ENCODE measurements at places on chromosomes 1 and 21.

- DNase-seq: no peak
These were observed 600.6 kb downstream of the AJAP1 start for GRCh38 chr1:5254975-5255374.

GRCh38 chr1:48236716-48237470 is 14.4 kb downstream of the SLC5A9 start:
- peak; percentile 6 for DNase-seq

GRCh38 chr1:89761901-89762300 is 58.9 kb upstream of the LRRC8D start:
- DNase-seq: no peak

- no peak for DNase-seq
These were observed 74.1 kb downstream of the ZNF648 start for GRCh38 chr1:181987334-181987895.

- DNase-seq: no peak
These were observed 841.2 kb upstream of the ADGRL4 start for GRCh38 chr1:79847700-79848099.

- no peak for DNase-seq
These were observed 50.7 kb downstream of the TM2D1 start for GRCh38 chr1:61674221-61674620.

DNA sequence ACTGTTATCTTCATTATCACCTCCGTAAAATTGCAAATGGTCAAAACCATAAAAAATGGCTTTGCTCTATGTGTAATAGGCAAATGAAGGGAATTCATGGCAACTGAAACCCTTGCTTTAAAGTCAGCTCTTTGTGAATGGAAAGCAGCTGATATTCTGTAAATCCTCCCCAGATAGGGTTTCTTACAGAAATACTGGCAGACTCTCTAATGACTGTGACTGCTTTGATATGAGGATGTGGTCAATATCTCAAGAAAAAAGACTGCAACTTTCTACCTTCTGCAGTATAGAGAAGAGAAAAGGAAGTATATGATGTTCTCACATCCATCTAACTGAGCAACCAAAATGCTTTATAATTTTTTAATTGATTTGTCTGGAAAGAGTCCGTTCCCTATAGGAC is 193.1 kb downstream of the ST6GALNAC3 start:
- no peak for DNase-seq

- no peak for DNase-seq
These were observed 16.4 kb upstream of the KCNN3 start for GRCh38 chr1:154886281-154887015.

DNA sequence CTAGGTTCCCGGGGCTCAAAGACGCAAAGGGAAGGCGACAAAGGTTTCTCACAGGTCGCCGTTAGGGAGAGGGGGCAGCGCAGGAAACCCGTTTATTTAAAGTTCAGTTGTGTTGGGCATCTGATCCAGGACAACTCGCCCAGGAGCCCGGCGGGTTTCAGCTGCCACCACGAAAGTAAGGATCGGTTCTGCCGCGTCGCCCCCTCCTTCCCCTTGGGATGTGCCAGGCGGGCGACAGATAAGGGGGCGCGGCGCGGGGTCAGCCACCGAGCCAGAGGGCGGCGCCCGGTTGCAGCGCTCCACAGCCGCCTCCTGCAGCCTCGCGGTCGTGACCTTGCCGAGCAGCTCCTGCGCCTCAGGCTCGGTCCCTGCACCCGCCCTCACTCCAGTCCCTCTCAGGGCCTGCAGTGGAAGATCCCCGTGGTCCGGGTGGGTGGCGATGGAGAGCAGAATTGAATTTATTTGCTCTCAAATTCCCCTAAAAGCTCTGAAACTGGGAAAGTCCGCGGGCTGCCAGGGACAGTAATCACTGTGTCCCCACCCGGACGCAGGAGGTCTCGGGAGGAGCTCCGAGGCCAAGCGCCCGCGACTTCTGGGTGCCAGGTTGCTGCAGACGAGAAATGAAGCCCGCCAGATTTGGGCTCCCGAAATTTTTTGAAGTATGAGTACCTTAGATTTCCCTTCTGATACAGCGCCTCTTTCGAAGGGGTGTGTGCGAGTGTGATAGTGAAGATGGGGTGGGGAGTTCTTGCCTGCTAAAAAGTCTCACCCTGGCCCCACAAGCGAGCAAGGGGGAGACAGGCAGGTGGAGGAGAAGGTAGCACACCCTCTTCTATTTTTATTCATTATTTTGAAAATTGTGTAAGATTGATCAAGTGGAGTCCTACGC is 28.4 kb upstream of the NFIA start:
- no peak for DNase-seq

DNA sequence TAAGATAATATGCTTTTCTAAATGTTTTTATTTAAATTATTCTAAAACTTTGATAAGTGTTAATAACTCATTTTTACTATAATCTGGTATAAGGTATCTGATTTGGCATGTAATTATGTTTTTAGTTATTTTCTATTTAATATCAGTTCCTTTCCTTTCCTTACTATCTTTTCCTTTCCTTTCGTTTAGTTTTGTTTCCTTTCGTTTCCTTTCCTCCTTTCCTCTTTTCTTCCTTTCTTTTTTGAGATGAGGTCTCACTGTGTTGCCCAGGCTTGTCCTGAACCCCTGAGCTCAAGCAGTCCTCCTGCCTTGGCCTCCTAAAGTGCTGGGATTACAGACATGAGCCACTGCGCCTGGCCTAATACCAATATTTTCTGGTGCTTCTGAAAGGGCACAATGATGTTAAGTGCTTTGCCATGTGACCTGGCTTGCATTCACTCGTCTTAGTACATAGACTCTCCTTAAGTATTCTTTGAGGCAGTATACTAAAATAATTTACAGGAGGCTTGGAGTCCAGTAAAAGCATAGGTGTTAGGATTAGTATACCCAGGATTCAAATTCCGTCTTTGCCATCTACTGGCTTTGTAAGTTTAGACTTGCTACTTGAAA is 18.7 kb downstream of the MIER1 start:
- DNase-seq: peak; percentile 50

- DNase-seq: peak; percentile 55
These were observed 101.3 kb downstream of the IER5 start for GRCh38 chr1:181189691-181190363.

DNA sequence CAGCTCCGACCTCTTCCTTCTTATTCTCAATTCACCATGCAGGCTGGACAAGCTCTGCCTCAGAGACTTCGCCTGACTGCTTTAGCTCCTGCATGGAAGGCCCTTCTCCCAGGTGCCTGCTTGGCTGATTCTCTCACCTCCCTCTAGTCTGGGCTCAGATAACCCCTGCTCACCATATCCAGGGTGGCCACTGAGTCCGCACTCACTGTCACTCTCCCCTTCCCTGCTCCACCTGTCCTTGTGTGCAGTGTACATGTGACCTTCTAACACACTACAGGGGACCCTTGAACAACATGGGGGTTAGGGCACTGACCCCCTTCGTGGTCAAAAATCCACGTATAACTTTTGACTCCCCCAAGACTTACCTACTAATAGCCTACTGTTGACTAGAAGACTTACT is 14.4 kb upstream of the GALNT2 start:
- DNase-seq: no peak

- DNase-seq: no peak
These were observed 14.9 kb downstream of the PODN start for GRCh38 chr1:53076721-53077598.

DNA sequence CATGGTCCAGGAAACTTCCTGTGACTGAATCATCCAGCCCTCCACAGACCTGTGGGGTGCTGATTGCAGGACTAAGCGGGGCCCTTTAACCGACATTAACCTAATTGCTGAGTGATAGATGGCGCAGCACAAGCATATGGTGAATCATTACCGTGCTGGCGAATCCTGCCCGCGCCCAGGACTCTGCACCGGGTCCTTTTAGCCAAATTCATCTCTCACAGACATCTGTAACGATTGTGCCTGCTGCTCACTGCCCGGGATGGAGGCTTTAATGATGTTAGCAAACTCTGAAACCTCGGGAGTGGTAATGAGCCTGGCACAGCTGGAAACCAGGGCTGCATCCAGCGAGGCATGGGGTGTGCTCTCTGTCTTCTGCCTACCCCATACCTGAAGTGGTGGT is 147.3 kb upstream of the CD34 start:
- no peak for DNase-seq

DNA sequence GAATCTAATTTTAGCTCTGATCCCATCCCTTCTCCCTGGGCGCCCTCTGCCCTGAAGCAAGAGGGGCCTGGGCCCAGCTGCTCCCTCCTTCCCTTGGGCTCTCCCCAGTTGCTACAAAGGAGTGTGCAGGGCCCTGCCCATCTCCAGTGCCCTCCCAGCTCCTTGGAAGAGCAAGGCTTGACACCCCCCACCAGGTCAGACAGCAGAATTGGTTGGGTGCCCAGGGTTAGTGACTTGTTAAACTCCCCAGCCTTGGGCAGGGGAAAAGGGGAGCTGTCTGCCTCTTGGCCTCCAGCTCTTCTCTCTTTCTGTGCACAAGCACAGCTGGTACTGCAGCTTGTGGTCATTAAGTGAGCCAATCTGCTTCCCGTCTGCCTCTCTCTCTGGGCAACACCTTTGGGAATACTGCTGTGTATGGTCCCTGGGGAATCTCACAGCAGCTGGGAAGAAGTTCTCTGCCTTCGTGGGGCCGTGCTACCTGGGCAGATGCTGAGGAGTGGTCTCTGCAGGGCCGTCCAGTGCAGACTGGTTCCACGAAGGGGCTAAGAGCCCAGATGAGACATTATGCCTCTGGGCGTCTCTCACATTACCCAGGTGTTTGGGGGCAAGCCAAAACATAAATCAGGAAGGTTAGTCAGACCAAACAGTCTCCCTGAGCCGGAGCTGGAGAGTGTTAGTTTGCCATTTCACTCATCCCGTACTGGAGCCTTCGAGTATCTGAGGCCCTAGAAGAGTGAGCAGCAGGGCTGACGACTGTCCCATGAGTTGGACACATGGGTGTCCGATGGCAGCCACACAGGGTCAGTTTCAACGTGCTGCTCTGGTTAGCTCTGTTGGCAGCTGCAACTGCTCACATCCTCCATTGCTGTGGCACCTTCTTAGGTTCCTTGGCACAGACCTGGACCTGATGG is 37.3 kb downstream of the TMEM53 start:
- DNase-seq: no peak

- no peak for DNase-seq
These were observed 629.1 kb downstream of the SMYD3 start for GRCh38 chr1:245877976-245878375.

DNA sequence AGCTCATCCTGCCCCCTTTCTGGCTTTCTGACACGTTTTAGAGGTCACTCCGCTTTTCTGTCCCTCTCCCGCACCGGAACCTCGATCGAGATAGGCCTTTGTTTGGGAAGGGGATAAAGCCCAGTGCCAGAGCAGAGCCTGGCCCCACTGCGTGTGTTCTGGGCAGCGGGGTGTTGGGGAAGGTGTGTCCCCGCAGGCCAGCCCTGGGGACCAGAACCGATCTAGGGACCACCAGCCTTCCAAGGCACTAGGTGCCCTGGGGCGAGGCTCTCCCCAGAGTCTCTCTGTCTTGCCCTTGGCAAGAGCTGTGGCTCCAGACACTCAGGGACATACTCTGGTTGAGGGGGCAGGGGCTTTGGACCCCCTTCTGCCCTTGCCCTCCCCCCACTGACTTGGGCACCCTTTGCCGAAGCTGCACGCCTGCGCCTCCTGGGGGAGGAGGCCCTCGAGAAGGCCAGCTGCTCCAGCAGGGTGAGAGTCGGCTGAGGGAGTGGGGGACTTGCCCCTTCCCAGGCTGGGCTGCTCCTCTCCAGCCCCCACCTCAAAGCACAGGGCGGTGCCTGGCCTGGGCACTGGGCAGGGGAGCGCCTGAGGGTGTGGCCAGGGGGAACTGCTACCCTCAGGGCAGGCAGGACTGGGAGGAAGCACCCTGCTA is 16.4 kb downstream of the PRXL2B start:
- no peak for DNase-seq

DNA sequence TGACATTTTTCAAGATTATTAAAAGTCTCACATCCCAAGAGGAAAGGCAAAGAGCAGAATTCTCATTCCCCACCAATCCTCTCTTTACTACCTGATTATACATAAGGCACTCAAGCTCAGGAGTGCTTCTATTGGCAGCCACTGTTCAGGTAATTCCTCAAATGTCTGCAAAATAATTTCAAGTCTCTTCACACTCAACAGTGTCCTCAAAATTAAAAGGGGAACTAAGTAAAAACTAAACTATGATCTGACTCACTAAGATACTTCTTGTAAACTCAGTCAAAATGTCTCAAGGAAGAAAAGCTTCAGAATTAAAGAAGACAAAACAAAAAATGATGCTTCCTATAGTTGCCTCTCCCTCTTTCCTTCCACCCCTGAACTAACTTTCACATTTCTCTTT is 135.6 kb downstream of the GPATCH2 start:
- DNase-seq: no peak

- peak; percentile 60 for DNase-seq
These were observed 144.4 kb upstream of the ZNF644 start for GRCh38 chr1:91166106-91166712.

DNA sequence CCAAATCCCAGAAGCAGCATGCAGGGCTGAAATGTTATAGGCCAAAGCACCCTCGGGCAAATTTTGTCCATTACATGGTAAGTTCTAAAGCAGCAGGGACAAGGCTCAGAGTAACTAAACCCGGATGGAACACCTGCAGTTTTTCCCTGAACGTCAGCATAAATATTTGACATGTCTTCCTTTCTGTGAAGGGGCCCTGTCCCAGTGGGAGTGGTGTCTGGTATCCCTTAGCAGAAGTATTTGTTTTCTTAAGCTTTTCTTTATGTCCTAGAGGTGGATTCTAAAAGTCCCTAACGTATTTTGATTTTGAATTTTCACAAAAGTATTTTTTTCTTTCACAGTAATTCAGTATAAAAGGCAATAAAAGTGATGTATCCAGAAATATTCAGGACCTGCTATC is 223.9 kb downstream of the ST6GALNAC3 start:
- no peak for DNase-seq

GRCh38 chr1:62685431-62685859 is 2.7 kb downstream of the DOCK7 start:
- no peak for DNase-seq

DNA sequence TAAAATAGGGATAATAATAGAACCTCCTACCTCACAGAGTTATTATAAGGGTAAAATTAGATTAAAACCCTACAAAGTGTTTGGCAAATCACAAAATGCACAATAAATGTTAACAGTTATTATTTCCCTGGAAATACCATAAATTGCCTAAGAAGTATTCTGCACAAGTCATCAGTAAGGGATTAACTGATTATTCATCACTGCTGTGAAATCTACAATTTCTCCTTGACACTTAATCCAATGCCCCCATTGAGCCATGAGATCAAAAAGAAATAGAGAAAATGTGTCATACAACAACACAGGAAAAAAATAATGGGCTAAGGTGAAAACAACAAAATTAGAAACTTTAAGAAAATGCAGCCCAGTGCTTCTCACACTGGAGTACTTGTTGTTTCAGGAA is 6.7 kb upstream of the SEC16B start:
- no peak for DNase-seq

GRCh38 chr1:208990456-208990855 is 593.1 kb upstream of the CAMK1G start:
- DNase-seq: no peak

- no peak for DNase-seq
These were observed 139.7 kb upstream of the C1orf87 start for GRCh38 chr1:60213253-60213652.

DNA sequence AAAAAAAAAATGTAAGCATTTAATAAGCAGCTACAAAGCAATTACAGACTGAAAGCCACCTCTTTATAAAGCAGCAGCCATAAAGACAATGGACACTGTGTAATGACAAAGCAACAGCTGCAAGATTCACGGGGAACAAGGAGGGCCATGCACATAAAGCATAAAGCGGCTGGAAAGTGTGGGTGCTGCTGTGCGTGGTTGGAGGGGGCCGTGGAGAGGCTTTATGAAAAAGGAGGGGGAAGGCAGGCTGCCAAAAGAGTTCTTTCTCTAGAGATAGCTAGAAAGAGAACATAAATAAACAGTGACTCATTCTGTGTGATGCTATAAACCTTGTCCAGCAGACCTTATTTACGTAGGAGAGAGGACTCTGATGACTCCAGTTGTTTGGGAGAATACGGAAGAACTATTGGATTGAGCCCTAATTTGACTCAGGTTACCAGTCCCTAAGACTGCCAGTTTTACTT is 49.3 kb downstream of the ADAMTS1 start:
- DNase-seq: peak; percentile 97
